CD4-positive, alpha-beta T cell treated with Interferon alpha-2 for 1 hour (primary cell): ENCODE measurements at places on chromosomes 7 and 10.

- no peak for DNase-seq
Measured at GRCh38 chr10:70295926-70296325, 12.1 kb upstream of the NPFFR1 start.

DNA sequence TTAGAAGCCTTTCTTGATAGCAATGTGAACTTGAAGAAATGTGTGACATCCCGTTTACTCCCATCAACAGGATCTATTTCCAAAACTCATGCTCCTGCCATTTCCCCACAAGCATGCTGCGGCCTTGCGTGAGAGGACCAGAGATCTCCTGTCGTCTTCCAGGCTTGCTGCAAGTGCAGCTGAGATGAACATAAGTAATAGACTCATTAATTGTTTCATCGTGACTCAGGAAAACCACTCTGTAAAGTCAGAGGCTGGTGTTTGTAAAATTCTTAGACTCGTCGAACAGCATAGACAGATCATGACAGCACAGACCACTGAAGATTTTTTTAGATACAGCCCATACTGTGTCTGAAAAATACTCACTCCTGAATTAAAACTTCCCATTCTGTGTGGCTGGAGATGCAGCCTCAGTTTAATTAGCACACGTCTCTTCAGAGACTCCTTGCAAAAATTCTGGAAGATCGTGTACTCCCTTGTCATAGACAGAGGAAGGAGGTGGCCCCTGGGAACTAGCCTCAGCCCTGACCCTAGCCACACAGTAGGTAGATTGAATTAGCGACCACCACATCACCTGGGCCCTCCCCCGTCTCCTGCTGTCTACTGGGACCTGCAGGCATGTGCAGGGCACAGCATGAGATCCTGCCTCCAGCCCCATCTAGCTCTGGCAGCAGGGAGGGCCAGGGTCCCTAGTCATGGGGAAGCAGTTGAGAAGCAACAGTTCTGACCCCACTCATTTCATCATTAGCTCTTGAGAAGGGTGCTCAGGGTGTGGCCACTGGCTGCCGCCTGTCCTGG lies 226.0 kb downstream of the CELF2 start:
- DNase-seq: no peak

- DNase-seq: no peak
Measured at GRCh38 chr10:2251631-2252030, 514.3 kb upstream of the ADARB2 start.

DNA sequence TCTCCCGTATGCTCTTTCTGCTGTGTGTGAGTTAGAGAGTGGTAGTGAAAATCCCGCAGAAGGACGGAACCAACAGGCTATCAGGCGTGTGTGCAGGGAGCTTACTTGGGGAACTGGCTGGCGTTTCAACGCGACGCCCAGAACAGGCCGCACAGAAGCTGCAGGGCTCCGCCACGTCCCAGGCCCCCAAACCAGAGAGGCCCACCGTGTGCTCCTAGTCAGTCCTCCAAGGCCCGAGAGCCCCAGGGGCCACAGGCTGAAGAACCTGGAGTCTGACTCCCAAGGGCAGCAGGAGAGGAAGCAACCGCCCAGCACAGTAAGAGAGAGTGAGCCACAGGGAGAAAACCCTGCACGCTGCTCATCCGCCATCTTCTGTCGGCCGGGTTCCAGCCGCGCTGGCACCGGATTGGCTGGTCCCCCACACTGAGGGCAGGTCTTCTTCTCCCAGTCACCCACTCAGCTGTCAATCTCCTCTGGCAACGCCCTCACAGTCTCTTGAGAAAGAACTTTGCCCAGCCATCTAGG lies 730.6 kb upstream of the VSTM2A start:
- DNase-seq: no peak

DNA sequence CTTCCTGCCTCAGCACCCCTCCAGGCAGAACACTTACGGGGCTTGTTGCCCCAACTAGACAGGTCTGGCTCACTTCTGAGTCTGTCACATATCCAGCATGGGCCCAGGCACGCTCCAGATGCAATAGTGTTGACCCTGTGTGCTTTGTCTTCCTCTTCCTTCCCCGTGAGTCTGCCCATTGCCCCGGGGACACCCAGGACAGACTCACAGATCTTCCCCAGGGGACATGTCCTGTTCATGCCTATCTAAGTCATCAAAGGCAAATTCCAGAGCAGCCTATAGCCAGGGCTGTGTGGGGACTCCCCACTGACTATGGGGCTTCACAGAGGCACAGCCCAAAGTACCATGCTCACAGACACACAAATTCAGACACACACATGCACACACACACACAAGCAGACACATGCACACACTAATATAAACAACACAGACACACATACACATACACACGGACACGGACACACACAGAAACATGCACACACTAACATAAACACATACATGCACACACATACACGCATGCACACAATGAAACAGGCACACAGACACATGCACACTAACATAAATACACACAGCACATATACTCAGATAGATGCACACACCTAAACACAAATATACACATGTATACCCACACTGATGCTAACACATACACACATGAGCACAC lies 175.8 kb downstream of the KCNMA1 start:
- no peak for DNase-seq

DNA sequence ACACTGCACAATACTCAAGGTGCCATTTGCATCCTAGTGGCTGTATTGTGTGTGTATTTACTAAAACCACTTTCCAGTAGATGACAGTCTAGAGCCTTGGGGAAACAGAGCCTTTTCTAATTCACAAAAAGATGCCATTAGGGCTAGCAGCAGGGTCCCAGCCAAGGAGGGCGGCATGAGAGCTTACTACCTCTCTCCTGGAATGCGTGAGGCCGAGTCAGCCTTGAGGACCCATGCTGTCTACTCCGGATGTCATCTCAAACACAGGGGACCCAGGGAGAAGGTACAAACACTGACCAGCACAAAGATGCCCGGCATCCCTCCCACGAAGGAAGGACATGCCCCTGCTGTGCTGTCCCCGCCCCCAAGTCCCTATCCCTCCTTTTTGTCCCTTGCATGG lies 65.5 kb downstream of the CYCS start:
- no peak for DNase-seq

- DNase-seq: no peak
Measured at GRCh38 chr7:123936388-123936787, 11.3 kb downstream of the SPAM1 start.

DNA sequence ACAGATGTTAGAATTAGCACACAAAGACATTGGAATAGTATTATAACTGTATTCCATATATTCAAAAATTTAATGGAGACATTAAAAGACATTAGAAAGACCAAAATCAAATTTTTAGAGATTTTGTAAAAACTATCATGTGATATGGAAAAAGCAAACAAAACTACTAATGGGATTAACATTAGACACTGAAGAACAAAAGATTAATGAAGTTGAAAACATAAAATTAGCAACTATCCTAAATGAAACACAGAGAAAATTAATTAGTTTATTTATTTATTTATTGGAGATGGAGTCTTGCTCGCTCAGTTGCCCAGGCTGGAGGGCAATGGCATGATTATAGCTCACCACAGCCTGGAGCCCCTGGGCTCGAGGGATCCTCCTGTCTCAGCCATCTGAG lies 158.8 kb downstream of the DOCK4 start:
- DNase-seq: no peak

- DNase-seq: no peak
Measured at GRCh38 chr7:26599982-26600381, 264.4 kb downstream of the SKAP2 start.

- DNase-seq: no peak
Measured at GRCh38 chr7:36151921-36152755, 916 bp upstream of the EEPD1 start.

GRCh38 chr7:22726907-22727713 lies at the start of gene IL6:
Gene IL6, plus strand, starts transcription at chr7:22727200. Its CDS starts 63 bp downstream, at chr7:22727263.
- peak; percentile 67 for DNase-seq

- DNase-seq: no peak
Measured at GRCh38 chr10:72098836-72099599, 10.7 kb upstream of the SPOCK2 start.

DNA sequence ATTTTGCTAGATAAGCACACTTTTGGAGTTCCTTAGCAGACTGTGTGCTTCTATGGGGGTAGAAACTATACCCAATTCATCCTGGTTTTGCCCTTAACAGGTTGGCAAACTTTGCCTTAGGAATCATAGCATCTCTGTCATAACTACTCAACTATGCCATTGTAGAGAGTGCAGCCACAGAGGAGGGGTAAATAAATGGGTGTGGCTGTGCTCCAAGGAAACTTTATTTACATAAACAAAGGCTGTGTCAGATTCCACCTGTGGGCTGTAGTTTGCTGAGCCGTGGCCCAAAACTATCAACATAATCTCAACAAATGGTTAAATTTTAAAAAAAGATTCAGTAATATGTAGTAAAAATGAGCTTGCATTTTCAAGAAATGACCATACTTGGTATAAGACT lies 51.6 kb upstream of the LAMB1 start:
- no peak for DNase-seq

DNA sequence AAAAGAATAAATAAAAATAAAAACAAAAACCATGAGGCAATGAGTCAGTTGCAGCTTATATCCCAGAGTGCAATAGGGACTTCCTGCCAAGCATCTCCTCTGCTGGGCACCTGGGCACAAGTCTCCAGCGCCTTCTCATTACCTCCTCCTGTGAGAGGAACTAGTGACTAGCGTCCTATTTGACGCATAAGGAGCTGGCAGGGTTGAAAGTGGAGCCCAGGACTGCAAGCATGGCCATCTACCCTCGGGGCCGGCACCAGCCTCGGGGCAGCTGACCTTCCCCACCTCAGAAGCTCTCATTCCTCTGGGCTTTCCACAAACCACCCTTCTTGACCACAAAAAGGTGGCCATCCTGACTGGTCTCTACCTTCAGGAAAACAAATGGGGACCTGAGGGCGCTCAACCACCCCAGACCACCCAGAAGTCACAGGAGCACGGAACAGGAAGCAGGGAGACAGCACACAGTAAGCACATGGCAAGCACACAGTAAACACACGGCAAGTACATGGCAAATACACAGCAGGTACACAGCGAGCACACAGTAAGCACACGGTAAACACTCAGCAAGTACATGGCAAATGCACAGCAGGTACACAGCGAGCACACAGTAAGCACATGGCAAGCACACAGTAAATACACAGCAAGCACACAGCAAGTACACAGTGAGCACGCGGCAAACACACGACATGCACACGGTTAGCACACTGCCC lies 19.1 kb downstream of the CTBP2 start:
- no peak for DNase-seq

GRCh38 chr10:24383681-24384106 lies 174.8 kb downstream of the KIAA1217 start:
- DNase-seq: no peak

DNA sequence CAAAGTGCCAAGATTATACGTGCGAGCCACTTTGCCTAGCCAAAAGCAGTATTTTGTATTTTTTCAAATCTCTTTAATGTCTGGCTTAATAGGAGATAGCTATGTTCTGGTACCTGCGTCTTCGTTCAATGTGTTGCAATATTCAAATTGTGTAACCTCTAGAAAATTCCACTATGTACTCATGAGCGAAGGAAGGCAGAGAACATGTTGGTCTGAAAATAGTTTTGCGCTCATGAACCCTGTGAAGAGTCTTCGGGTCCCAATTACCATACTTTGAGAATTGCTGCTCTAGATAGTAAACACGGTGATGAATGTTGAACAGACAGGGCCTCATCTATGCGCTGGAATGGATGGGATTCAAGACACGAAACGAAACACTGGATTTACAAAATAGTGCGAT lies 2.7 kb upstream of the SUV39H2 start:
- DNase-seq: no peak

GRCh38 chr7:31069860-31070555 lies 17.9 kb downstream of the ADCYAP1R1 start:
- DNase-seq: no peak

DNA sequence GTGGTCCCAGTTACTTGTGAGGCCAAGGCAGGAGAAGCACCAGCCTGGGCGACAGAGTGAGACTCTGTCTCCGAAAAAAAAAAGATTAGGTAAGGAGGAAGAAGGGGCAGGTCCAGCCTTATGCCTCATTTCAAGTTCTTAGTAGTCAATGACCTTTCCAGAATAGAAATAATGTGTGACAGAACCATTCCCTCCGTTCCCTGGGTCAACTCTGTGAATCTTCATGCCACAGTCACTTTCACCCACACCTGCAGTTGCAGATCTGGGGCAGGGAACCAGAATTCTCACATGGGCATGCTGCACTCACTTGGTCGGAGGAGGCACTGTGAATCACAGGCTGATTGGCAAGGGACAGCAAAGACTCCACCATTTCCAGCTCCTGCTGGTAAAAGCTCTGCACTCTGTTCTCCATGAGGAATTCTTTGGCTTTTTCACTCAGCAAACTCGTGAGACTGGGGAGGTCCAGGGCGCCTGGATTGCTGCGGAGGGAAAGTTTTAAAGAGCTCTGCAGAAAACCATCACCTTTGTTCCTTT lies 20.7 kb downstream of the STN1 start:
- no peak for DNase-seq

DNA sequence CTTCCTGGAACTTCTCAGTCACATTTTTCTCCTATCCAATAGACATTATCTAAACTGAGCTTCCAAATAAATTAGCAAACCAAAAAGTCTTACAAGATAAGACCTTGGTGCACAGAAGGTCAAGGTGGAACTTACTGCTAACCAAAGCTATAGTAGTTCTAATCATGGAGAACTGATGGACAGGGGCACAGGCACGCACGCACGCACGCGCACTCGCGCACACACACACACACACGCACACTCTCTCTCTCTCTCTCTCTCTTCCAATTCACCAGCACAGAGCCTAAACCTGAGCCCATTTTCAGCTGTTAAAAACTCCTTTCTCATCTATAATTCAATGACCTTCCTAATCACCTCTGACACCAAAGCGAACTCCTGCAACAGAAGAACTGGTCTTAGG lies 7.5 kb downstream of the FGFR2 start:
- no peak for DNase-seq

GRCh38 chr7:17646253-17646956 lies 293.9 kb downstream of the SNX13 start:
- DNase-seq: no peak

GRCh38 chr10:122172361-122173008 lies 98.6 kb upstream of the BTBD16 start:
- DNase-seq: no peak

DNA sequence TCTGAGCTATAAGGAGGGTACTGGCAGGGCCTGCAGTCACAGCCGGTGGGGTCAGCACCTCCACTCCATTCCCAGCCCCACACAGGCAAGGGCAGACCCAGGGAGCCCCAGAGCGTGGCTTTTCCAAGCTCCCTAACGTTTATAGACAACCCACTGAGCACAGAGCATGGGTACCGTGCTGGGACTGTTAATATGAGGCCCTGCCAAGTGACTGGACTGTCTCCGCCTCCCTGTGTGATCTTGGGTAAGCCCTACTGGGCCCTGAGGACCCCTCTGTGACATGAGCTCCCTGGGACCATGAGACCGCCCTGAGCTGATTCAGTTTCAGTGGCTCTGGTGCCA lies 12.4 kb downstream of the TTYH3 start:
- no peak for DNase-seq

DNA sequence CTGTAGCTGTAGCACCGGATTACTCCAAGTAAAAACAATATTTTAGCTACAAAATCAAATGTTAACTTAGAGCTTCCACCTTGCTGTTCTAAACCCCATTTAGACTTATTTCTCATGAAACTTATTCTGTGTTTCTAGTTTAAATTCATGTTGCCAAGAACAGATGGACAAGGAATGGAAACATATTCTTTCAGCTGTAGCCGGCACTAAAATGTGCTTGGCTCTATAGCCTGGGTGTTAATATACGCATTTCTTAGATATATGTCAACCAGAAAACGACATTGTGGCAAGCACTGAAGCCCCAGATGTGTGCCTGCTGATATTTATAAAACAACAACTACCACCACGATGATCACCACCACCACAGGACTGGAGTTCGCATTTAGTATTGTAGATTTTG lies 190.3 kb upstream of the ETV1 start:
- no peak for DNase-seq
